ENCODE measurements at places on chromosomes 11 and 22.

DNA sequence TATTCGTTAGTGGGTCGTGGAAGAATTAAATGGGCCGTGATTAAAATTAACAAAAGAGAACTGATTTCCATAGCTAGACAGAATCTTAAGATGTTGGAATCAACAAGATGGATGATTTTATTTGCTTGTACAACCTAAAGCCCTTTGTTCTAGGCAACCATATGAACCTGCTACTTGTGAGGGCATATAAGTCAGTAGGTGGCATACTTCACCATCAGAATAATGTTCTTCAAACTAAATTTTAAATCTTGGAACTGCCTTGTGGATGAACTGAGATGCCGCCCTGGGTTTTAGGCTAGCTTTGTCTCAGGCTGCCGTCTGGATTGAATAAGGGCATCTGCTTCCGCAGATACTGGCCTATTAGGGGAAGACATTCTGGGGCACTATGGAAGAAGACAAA is 40.9 kb downstream of the CSRP3 start:
- no peaks in the 10 kb centered on the region for H3K27me3 ChIP-seq
- H3K27ac ChIP-seq, result no peak overlapping the region
- no peaks in the 10 kb centered on the region for H3K36me3 ChIP-seq
- no peaks in the 10 kb centered on the region for H3K4me1 ChIP-seq
- no peak overlapping the region for H3K4me3 ChIP-seq

DNA sequence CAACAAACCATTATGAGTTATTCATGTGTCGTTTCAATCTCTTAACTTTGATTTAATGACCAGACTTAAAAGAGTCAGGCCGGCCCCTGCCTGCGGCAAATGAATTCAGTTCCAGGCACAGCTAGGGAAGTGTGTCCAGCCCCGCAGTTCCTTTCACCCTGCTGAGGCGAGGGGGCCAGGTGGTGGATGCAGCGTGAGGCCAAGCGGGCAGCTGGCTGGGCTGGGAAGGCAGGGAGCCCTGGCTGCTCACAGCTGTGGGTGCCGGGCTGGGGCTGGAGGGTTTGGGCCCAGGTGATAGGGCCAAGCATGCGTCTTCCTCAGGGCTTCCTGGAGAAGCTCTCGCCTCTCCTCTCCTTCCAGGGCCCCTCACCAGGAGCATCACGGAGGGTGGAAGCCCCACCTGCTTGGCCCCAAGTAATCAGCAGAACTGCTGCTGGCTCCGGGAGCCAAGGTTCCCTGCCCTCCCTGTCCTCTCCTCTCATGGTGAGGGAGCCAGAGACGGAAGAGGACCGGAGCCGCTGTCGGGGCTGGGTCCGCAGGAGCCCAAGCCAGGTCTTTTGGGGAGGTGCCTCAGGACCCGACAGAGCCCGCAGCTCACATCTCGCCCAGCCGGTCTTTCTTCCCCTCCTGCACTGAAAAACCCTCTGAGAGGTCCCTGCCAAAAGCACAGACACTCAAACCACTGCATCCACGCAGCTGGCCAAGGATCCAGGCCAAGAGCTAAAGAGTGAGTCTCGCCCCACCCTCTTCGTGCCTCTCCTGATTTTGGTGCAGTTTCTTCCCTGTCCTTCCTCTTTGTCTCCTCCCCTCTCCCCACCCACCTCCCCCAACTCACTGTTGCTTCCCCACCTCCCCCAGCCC is 97.0 kb downstream of the ST3GAL4 start:
- peaks cover 54% of the 10 kb centered on the region for H3K27me3 ChIP-seq
- no peak overlapping the region for H3K4me3 ChIP-seq
- H3K27ac ChIP-seq, result no peak overlapping the region
- H3K4me1 ChIP-seq, result peaks cover 5% of the 10 kb centered on the region
- no peak for ATAC-seq

DNA sequence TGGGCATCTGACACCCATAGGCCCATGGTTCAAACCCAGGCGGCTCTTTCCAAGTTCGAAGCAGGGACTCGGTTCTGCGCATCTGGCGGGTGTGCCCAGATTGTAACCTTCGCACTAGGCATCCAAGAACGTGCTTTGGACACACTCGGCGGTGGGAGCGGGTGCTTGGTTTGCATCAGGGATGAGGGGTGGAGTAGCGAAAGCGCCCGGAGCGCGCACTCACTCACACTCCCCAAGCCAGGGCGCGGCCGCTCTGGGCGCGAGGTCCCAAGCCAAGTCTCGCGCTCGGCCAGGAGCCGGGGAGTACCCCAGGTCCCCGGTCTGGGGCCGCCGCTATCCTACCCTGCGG is 243 bp upstream of the SYT9 start:
- ATAC-seq, result no peak
- no peaks in the 10 kb centered on the region for H3K36me3 ChIP-seq
- peak overlapping the region; percentile 55 for H3K4me3 ChIP-seq
- H3K27ac ChIP-seq, result no peak overlapping the region

DNA sequence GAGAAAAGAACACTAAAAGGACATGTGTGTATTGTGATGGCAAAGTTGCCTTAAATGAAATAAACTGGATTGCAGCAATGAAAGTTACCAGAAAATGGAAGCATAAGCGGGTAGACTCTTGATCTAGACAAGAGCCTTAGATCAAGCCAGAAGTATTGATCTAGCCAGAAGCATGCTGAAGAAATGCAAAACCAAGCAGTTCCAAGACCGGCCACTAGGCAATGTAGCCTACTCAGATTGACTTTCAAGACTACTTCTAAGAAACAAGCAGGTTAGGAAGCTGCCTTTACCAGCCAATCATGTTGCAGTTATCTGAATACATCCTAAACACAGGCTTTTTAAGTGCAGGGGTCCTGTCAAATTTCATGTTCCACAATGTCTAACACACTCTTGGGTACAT is 54.6 kb downstream of the KCNA4 start:
- no peaks in the 10 kb centered on the region for H3K27me3 ChIP-seq
- no peaks in the 10 kb centered on the region for H3K36me3 ChIP-seq
- ATAC-seq, result no peak
- H3K27ac ChIP-seq, result no peak overlapping the region
- no peak overlapping the region for H3K4me3 ChIP-seq

DNA sequence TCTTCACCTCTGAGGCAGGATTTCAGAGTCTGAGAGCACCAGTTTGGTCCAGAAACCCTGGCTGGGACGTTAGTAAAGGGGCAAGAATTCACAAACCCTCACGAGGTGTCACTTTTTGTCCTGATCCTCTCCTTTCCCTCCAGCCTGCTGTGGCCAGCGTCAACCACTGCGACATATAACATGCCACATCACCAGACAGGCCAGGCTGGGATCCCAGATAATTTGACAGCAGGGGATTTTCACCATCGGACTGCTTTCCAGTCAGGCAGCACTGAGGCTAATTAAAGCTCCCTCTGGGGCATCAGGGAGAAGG is 36.8 kb upstream of the RBFOX2 start:
- peak overlapping the region; percentile 63 for H3K4me3 ChIP-seq
- H3K27ac ChIP-seq, result peak overlapping the region; percentile 91
- no peaks in the 10 kb centered on the region for H3K4me1 ChIP-seq
- peak; percentile 44 for ATAC-seq
- H3K27me3 ChIP-seq, result no peaks in the 10 kb centered on the region

DNA sequence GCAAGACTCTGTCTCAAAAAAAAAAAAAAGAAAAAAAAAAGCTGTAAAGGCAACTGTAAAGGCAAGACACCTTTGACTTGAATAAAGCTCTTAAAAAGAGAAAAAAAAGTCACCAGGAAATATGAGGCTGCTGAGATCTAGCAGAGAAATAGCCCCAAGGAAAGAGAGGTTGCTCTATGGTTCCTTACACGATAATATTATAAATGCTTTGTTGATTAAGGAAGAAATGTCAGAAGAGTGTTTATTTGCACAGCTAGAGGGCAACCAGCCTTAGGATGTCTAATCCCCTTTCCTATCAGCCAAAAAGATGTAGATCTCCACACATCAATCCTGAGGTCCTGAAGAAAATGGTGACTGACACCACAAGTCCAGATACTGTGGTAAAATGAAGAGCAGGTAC is 32.0 kb downstream of the RBFOX2 start:
- no peaks in the 10 kb centered on the region for H3K36me3 ChIP-seq
- no peaks in the 10 kb centered on the region for H3K27me3 ChIP-seq
- H3K4me3 ChIP-seq, result no peak overlapping the region
- peaks cover 10% of the 10 kb centered on the region for H3K4me1 ChIP-seq
- no peak for ATAC-seq

- H3K27ac ChIP-seq, result peak overlapping the region; percentile 11
- H3K27me3 ChIP-seq, result peaks cover 4% of the 10 kb centered on the region
- peak overlapping the region; percentile 69 for H3K4me3 ChIP-seq
- no peak for ATAC-seq
- H3K4me1 ChIP-seq, result peaks cover 2% of the 10 kb centered on the region
Measured at GRCh38 chr11:125111001-125111342, 454 bp downstream of the TMEM218 start.

- peaks cover 8% of the 10 kb centered on the region for H3K4me1 ChIP-seq
- H3K27me3 ChIP-seq, result no peaks in the 10 kb centered on the region
- no peaks in the 10 kb centered on the region for H3K36me3 ChIP-seq
- no peak for ATAC-seq
Measured at GRCh38 chr11:15725246-15725645, 610.5 kb downstream of the INSC start.

GRCh38 chr11:119318240-119319135 is 1.6 kb upstream of the MCAM start:
- H3K36me3 ChIP-seq, result peaks cover 15% of the 10 kb centered on the region
- ATAC-seq, result peak; percentile 40
- H3K4me1 ChIP-seq, result peaks cover 12% of the 10 kb centered on the region

DNA sequence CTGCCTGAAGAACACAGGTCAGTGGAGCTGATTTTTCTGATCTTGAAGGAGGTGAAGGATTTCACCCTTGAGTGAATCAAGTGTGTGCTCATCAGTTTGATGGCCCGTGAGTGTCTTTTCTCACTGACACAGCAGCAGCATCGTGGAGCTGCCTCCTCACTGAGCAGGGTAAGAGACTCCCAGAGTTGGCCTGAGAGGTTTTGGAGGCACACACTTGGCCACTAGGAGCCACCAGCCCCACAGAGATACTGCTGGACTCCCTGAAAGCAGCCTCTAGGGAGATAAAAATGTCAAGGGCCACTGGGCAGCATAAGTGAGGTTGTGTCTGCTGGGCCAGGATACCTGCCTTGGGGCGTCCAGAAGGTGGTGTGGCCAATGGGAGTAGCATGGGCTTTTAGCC is 245.4 kb downstream of the GRIK4 start:
- ATAC-seq, result no peak
- no peaks in the 10 kb centered on the region for H3K4me1 ChIP-seq
- H3K4me3 ChIP-seq, result no peak overlapping the region
- H3K36me3 ChIP-seq, result no peaks in the 10 kb centered on the region

- H3K27me3 ChIP-seq, result peaks cover 12% of the 10 kb centered on the region
- no peak overlapping the region for H3K27ac ChIP-seq
- no peaks in the 10 kb centered on the region for H3K36me3 ChIP-seq
- no peak overlapping the region for H3K4me3 ChIP-seq
- no peaks in the 10 kb centered on the region for H3K4me1 ChIP-seq
- ATAC-seq, result no peak
Measured at GRCh38 chr22:29457730-29458129, 19.3 kb downstream of the RFPL1 start.

- H3K4me3 ChIP-seq, result no peak within 1 kb of the TSS
- H3K36me3 ChIP-seq, result no peaks in the 10 kb centered on the region
- H3K27me3 ChIP-seq, result peaks cover 82% of the 10 kb centered on the region
- ATAC-seq, result no peak
- H3K4me1 ChIP-seq, result no peaks in the 10 kb centered on the region
Measured at GRCh38 chr22:43411869-43412807, at the start of gene MPPED1. TSS of gene MPPED1 (plus strand) at chr22:43412014. CDS start at chr22:43424986, 12,972 bp downstream.

DNA sequence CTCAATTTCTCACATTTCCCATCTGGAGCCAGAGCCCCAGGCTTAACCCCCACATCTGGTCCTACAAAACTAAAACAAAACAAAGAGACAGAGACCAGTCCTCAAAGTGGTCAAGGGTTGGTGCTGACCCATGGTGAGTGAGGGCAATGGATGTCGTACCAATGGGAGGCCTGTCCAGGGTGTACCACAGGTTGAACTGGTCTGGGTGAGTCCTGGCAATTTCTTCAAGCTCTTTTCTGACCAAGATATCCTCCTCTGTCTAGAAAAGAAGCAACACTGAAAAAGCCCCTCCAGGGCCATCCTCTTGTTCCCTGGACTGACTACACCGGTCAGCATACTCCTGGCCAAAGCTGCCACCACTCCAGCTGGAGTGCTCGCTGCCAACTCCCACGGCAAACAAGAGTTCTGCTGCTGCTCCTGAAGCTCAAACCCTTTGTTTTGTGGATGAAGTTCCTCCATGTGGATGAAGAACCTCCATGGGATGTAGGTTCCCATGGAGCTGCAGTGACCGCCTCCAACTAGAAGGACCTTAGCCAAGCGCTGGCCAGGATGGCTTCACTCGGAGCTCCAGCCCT is 6.9 kb downstream of the CYB5R2 start:
- H3K27me3 ChIP-seq, result peaks cover 6% of the 10 kb centered on the region
- no peak for ATAC-seq
- H3K36me3 ChIP-seq, result peaks cover 16% of the 10 kb centered on the region
- no peak overlapping the region for H3K27ac ChIP-seq
- H3K4me3 ChIP-seq, result no peak overlapping the region

- H3K27ac ChIP-seq, result peak overlapping the region; percentile 93
- H3K4me1 ChIP-seq, result peaks cover 21% of the 10 kb centered on the region
- H3K27me3 ChIP-seq, result no peaks in the 10 kb centered on the region
- ATAC-seq, result peak; percentile 76
Measured at GRCh38 chr11:86740628-86741483, 59.5 kb upstream of the PRSS23 start.

GRCh38 chr11:45086526-45086925 is 59.9 kb upstream of the PRDM11 start:
- H3K27me3 ChIP-seq, result peaks cover 25% of the 10 kb centered on the region
- peaks cover 26% of the 10 kb centered on the region for H3K4me1 ChIP-seq
- no peak overlapping the region for H3K27ac ChIP-seq
- no peak overlapping the region for H3K4me3 ChIP-seq
- ATAC-seq, result no peak

DNA sequence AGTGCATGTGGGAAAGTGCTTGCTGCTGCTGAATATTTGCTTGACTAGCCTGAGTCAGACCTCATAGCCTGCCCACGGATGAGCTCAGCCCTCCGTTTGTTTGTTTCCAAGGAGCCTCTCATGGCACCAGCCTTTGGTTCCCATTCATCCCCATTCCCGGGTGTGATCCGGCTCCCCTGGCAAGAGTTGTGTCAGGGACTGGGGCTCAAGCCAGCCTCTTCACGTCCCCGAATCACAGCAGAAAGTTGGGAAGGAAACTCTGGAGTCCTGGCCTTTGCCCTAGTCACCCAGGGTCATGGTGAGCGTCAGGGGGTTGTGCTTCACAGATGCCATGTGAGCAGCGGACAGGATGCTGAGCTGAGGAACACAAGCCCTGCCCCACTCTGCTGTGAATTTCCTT is 13.8 kb downstream of the SEC14L3 start:
- no peak overlapping the region for H3K27ac ChIP-seq
- no peaks in the 10 kb centered on the region for H3K4me1 ChIP-seq
- ATAC-seq, result no peak
- H3K36me3 ChIP-seq, result no peaks in the 10 kb centered on the region

GRCh38 chr11:122637541-122637940 is 18.0 kb upstream of the UBASH3B start:
- no peaks in the 10 kb centered on the region for H3K36me3 ChIP-seq
- H3K27ac ChIP-seq, result no peak overlapping the region
- ATAC-seq, result no peak
- H3K4me3 ChIP-seq, result no peak overlapping the region
- peaks cover 5% of the 10 kb centered on the region for H3K27me3 ChIP-seq
- no peaks in the 10 kb centered on the region for H3K4me1 ChIP-seq

- H3K27me3 ChIP-seq, result no peaks in the 10 kb centered on the region
- ATAC-seq, result no peak
- H3K27ac ChIP-seq, result no peak overlapping the region
- no peaks in the 10 kb centered on the region for H3K36me3 ChIP-seq
Measured at GRCh38 chr11:85704967-85705366, 19.0 kb upstream of the CCDC89 start.

Data from gastroesophageal sphincter (tissue), 4 donors.